Adipocyte (in vitro differentiated cells): ENCODE measurements at places on chromosomes 5 and 9.
A peak's percentile ranks its signal among the peaks of the same experiment; 100 is the strongest.

DNA sequence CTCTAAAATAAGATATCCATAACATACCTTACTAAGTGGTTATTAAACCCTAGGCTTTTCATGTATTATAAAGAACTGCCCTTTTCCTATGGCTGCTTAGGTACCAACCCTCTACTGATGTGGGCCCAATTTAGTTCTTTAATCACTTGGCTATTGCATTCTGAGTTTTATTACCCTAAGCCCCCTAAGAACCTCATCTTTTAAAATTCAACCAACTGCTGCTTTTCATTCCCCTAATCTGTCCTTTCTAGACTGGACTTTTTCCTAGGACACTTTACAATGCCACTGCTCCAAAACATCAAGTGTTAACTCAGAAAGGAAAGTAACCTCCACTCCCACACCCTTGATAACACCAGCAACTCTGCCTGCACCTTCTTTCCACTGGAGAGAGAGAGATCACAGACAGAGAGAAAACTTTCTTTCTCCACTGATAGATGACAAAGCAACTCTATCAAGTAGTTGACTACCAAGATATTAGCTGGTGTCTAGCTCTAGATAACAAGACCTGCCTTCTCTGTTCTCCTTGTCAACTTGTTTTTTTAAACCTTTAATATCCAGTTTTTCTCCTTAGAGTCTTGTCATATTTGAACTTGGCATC is 27.3 kb downstream of the ELL2 start:
- DNase-seq, result no peak

DNA sequence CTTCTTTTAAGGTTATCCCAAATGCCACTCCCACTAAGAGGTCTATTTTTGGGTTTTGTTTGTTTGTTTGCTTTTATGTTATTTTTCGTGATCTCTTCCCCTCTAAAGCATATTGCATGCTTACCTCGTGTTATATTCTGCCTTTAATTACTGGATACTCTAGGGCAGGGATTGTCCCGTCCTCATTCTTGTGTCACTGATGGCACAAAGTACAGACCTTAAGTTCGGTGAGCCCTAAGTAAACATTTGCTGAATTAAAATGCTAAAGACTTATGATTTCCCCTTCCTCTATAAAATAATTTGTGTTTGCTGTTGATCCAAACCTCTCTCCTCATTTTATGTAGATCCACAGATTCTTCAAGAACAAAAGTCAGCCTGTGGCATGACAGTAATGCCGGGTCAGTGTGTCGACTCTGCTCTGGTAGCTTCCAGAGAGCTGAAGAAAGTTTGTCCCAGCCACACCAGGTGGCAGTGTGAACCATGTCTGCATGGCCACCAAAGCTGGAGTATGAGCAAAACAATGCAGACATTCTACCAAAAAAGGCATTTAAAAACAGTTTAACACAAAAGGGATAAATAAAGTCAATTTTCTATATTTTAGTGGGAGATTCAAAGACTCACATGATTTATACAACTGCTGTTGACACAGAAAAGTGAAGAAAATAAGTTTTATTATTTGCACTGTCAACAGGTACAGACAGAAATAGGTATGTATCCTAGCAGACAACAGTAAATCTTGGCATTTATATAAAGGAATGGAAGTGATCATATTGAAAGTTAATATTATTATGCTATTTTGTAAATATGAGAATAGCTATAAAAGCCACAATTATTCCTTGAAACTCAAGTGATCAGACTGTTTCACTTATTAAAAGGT is 17.9 kb upstream of the POC5 start:
- peak; percentile 17 for DNase-seq

- no peak for DNase-seq
Measured at GRCh38 chr9:121818841-121819427, 167.5 kb downstream of the DAB2IP start.

GRCh38 chr5:167008705-167009104 is 1282.7 kb upstream of the WWC1 start:
- DNase-seq, result no peak

- no peak for DNase-seq
Measured at GRCh38 chr9:104319685-104320084, 184.4 kb upstream of the OR13F1 start.

- DNase-seq, result peak; percentile 90
Measured at GRCh38 chr9:34139477-34140146, 13.1 kb upstream of the DCAF12 start.

- DNase-seq, result no peak
Measured at GRCh38 chr9:33177086-33177485, 9.9 kb upstream of the B4GALT1 start.

GRCh38 chr5:111776913-111777781 is 20.2 kb upstream of the NREP start:
- DNase-seq, result no peak

DNA sequence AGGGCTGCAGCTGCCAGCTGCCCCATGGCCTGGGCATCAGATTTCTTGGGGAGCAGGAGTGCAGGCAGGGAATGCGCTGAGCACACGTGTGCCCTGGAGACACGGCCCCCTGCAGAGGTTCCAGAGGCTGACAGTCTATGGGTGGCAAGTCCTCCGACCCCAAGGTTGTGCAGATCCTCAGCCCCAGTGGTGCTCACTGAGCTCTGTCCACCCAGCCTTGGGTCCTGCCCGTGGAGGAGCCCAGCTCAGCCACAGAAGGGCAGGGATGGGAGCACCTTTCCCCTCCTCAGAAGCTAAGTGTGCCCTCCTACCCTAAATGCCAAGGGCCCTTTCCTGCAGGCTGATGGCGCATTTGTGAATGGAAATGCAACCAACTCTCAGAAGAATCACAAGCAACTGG is 341.0 kb downstream of the IRX2 start:
- DNase-seq, result no peak

- DNase-seq, result no peak
Measured at GRCh38 chr9:105195259-105195658, 49.2 kb upstream of the SLC44A1 start.

DNA sequence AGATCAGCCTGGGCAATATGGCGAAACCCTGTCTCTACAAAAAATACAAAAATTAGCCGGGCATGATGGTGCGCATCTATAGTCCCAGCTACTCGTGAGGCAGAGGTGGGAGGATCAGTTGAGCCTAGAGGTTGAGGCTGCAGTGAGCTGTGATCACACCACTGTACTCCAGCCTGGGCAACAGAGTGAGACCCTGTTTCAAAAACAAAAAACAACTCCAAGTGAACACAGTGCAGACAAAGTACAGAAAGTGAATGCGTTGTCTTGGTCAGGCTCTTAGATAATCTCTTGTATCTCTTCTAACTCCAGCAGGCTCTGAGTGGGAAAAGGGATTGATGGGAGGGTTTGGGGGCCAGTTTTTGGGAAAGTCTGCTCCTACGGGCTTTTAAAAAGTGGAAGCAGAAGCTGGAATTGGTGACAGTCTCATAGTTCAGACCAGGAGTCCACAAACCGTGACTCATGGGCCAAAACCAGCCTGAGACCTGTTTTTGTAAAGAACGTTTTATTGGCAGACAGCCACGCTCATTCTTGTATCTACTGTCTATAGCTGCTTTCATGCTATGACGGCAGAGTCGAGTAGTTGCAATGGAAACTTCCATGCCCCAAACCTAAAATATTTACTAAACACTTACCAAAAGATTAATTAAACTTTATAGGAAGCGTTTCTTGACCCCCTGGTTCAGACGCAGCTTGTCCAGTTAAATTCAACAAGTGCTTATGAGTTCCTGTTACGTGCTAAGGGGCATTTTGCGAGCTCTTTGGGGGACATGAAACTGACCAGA is 32.9 kb downstream of the NDST1 start:
- DNase-seq, result peak; percentile 95

- no peak for DNase-seq
Measured at GRCh38 chr9:114813717-114814418, 8.0 kb upstream of the TNFSF15 start.

GRCh38 chr5:163766936-163767670 is 261.7 kb downstream of the MAT2B start:
- DNase-seq, result no peak

DNA sequence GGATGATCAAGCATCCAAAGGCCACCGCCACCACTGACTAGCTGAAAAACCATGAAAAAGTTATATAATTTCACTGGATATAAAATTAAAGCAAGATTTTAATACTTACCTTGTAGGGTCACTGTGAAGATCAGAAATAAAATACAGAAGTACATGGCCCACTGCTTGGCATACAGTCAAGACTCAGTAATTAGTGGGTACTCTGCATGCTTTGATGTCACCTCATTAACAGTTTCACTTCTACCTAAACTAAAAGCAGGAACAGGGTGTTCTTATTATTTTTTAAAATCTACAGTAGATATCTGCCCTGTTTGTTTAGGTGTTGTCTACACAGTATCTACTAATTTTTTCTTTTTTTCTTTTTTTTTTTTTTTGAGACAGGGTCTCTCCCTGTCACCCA is 66.4 kb downstream of the NFIB start:
- DNase-seq, result no peak

DNA sequence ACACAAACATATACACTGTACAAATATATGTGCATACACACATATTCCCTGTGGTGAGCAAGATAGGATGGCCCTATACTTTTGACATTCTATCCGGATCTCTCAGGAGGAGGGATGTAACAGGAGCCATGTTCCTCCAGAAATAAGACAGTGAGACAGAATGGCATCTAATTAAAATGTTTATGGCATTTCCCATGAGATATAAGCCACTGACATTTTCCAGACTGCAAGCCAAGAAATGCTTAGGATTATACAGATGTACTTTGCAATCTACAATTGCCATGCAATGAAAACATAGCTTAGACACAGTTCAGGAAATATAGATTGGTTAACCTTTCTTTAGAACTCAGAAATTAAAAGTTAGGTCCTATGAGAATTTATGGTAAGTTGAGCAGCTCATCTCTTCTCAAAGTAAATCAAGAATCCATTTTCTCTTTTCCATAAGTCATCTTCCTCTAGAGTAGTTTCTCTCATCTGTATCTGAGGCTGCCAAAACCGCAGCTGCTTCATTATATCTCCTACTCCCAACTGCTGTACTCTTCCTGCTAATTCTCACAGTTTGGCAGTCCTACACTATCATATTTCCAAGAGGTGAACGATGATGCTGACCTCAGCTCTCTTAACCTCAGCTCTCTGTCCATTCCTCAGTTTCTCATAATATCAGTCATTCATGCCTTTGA is 1719.1 kb downstream of the MAT2B start:
- DNase-seq, result no peak

GRCh38 chr9:70073193-70073592 is 29.5 kb downstream of the MAMDC2 start:
- DNase-seq, result no peak

DNA sequence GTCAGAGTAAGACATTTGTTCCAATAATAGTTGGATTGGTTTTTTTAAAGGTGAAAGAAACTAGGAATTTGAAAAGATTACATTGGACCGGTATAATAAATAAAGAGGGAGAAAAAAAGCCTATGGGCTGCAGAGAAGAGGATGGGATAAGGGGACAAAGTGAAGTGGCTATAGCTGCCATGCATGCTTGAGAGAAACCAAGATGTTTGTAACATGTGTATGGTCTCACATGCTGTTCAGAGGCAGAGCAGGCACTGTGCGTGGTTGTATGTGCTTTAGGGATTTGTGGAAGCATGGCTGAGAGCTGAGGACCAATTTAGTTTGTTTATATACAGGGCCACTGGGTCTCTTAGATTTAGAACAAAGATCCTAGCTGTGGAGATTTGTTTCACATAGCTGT is 32.7 kb downstream of the LNPEP start:
- DNase-seq, result peak; percentile 58

- DNase-seq, result no peak
Measured at GRCh38 chr9:549455-549997, 292.0 kb upstream of the DMRT1 start.

DNA sequence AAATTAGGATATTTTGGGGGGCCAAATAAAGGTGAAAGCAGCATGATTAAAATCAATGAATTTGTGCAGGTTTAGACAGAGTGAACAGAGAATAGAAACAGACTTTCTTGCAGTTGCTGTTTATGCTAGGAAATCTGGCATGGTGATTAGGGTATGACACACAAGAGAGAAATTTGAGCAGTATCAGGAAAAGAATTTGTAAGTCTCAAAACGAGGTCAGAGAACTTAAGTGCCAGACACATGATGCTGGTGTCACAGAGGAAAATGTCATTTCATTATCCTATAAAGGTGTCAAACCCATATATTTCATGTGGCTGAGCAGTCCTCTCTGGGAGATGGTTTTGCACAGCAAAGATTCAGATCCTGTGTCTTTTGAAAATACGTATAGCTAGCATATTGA is 15.7 kb downstream of the LVRN start:
- DNase-seq, result peak; percentile 88

DNA sequence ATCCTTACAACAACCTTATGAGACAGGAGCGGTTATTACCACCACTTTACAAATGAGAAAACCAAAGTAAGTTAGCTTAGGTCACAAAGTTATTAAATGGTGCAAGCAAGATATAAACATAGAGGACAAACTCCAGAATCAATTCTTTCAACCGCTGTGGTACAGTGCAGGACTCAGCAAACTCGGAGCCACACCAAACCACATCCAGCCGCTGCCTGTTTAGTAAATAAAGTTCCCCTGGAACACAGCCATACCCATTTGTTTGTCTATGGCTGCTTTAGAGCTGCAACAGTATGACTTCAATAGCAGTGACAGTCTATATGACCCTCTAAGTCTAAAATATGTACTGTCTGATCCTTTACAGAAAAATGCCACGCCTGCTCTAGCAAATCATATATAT is 1567.2 kb upstream of the WWC1 start:
- DNase-seq, result no peak

GRCh38 chr5:56383761-56384160 is 150.6 kb upstream of the ANKRD55 start:
- DNase-seq, result no peak

- DNase-seq, result peak; percentile 74
Measured at GRCh38 chr9:92669527-92669889, 423 bp downstream of the IPPK start.

DNA sequence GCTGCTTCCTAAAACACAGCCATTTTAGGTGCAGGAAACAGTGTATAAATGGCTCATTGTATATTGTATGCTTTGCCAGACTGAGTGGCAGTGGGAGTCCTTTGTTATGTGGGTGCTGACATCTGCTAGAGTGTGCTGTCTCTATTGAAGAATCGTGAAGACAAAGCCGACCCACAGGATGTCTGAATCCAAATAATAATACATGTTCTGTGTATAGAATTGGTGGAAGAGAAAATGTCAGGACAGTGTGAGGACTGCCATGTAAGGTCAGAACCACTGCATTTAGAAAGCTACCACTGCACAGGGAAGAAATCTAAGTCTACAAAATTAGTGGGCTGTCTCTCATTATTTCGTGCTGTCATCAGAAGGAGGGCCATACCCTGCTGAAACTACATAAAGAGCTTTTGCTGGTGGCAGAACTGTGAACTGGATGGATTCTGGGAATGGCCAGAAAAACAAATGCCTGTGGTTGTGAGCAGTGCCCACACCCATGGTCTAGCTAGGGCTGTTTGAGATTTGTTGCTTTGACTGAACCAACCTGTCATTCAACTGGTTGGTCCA is 2.5 kb downstream of the IL7R start:
- DNase-seq, result no peak

- peak; percentile 55 for DNase-seq
Measured at GRCh38 chr9:115158661-115159481, 40.9 kb upstream of the TNC start.

DNA sequence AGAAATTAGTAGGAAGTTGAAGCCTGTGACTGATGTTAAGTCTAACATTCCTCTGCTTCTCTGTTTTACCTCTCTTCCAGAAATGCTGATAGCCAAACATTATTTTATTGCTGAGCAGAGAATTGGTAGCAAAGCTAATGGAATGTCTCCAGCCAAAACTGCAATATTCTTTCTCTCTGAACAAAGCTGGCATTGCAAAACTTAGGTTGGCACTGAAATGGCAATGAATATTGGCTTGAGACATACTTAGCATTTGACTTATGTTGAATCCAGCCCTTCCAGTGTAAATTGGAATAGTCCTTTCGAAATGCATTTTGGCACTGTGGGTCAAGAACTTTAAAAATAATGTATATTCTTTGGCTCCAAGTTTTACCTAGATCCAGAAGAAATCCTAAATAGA is 21.1 kb downstream of the FAF2 start:
- DNase-seq, result peak; percentile 44
